Stimulated activated CD4-positive, alpha-beta T cell treated with anti-CD3 and anti-CD28 coated beads, Interleukin-1b, Interleukin-23, amount 100 ng/mL, for 1 hour (primary cell): ENCODE measurements at places on chromosomes 5 and 9.

- DNase-seq, result no peak
Measured at GRCh38 chr5:43802119-43802518, 199.1 kb downstream of the NNT start.

- DNase-seq, result no peak
Measured at GRCh38 chr9:101460965-101461364, 25.4 kb upstream of the ALDOB start.

GRCh38 chr5:107531308-107531707 lies 139.4 kb downstream of the EFNA5 start:
- DNase-seq, result no peak

DNA sequence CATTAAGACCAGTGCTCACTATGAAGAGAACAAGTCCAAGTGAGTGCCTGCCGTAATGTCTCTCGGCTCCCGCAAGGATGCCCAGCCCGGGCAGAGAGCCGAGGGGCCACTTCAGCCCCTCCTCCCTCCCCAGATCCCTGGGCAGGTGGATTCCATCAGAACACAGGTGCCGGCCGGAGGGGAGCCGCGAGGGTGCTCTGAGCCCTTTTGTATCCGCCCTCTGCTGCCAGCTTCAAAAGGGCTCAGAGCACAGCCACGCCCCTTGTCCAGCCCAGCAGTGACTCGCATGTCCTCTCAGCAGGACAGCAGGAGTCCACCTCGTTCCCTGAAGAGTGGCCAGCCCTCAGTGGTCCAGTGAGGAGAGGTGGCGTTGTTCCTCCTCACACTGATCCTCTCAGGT lies 43.9 kb downstream of the CYFIP2 start:
- no peak for DNase-seq

- no peak for DNase-seq
Measured at GRCh38 chr5:32542216-32543059, 42.9 kb upstream of the SUB1 start.

GRCh38 chr5:80609692-80610091 lies 39.6 kb upstream of the ANKRD34B start:
- no peak for DNase-seq

GRCh38 chr5:124941051-124942049 lies 194.9 kb upstream of the ZNF608 start:
- no peak for DNase-seq

GRCh38 chr9:113223963-113224362 lies 2.6 kb downstream of the SLC31A1 start:
- DNase-seq, result no peak

- DNase-seq, result no peak
Measured at GRCh38 chr5:165258197-165258771, 1752.9 kb downstream of the MAT2B start.

GRCh38 chr9:33443047-33443446 lies 4.3 kb downstream of the AQP3 start:
- no peak for DNase-seq

- no peak for DNase-seq
Measured at GRCh38 chr5:37197340-37198050, 51.7 kb downstream of the CPLANE1 start.

- DNase-seq, result no peak
Measured at GRCh38 chr9:99678566-99678965, 143.1 kb upstream of the NR4A3 start.

- DNase-seq, result no peak
Measured at GRCh38 chr9:93154293-93154903, 20.3 kb upstream of the NINJ1 start.

DNA sequence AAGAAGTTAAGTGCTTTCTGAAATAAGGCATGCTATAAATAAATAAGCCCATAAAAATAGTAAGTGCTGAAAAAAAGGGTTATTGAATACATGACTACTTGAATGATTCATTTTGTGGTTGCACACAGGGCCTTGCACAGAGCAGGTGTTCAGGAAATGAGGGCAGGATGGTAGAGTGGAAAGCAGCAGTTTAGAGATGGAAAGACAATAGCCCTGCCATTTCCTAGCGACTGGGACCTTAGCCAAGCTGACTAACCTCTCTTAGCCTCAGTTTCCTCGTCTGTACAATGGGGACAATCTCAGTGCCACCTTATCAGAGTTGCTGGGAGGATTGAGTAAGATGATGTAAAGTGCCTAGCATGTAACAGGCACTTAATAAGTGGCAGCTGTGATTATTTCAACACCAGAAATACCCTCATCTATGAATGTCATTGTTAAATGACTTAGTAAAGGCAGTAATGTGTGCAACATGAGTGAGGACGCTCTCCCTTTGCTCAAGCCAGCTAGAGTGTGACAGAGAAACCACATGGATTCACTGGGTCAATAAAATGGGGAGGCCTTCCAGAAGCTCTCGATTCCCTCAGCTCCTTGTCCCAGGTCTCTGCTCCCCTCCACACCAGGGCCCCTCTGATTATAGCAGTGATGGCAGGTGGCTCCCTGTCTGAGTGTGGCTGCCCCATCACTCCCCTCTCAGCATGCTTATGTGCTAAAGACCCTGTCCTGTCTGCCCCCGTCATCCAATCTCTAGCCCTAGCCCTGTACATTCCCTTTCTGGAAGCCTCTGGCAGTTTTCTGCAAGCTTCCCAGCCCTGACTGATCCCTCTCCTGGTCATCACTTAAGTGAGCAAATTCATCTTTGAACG lies 16.0 kb upstream of the PHF19 start:
- no peak for DNase-seq

GRCh38 chr9:105141976-105142250 lies 102.5 kb upstream of the SLC44A1 start:
- DNase-seq, result no peak
